ENCODE measurements at places on chromosomes 12 and 14.

DNA sequence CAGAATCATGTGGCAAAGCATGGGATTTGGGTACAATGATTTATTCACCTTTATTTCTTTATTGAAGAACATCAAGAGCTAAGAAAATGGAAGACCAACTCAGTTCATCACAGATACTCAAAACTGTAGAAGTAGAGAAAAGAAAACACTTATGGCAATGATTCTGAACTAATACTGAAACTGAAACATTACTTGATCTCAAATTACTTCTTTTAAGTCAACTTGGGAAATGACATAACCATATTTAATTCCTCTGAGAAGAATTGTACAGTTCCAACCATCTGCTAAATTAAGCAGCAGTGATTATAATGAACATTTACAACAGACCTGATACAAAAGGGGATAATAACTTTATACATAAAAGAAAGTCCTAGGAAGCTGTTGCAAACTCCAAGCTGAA, 466.5 kb downstream of the TMTC2 start:
- DNase-seq, result no peak

DNA sequence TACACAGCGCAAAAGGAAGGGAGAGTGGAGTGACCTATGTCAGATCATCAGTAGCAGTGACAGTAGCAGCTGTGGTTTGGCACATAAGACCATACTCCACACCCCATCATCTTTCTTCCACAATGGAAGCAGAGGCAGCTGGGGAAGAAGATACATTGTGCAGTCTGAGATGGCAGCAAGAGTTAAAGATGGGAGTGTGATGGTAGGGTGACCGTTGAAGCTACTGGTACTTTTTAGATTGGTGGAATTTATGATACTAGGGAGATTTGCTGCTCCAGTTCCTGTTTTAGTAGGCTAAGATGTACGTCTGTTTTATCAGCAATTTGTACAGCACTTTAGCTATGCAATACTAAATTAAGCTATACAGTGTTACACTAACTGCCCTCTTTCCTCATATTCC, 291.0 kb downstream of the FUT8 start:
- DNase-seq, result no peak

GRCh38 chr12:93122569-93123091, 193.5 kb upstream of the EEA1 start:
- no peak for DNase-seq

DNA sequence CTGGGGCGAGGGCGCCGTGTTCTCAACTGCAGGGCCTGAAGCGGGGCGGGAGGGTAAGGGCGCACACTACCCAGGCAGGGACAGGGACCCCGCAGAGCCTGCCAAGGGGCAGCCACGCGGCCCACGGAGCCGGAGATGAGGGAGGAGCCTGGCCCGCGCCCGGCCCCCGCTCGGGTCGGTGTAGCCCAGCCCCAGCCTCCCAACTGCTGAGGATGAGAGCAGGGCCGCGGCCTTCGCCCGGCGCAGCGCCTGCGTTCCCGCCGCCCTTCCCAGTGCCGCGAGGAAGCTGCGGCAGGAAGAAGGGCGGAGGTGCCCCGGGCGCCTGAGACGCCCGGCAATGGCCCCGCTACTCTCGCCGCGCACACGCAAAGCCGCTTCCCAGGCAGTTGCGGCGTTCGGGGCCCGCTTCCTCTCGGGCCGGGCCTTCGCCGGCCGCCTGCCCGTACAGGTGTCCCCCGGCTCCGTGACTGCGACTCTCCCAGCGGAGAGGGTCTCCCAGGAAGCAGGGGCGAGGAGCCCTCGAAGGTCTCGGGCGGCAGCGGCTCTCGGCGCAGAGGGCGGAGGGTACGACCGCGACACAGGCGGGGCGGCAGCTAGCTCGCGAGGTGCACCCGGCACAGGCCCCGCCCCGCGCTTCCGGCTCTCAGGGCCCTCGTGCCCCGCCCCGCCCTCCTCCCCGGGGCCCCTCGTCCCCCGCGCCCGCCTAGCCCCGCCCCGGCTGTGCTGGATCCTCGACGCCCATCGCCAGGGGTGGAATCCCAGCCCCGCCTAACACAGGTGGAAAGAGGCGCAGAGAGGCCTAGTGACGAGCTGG, 24.8 kb upstream of the YY1 start:
- DNase-seq, result peak; percentile 91

DNA sequence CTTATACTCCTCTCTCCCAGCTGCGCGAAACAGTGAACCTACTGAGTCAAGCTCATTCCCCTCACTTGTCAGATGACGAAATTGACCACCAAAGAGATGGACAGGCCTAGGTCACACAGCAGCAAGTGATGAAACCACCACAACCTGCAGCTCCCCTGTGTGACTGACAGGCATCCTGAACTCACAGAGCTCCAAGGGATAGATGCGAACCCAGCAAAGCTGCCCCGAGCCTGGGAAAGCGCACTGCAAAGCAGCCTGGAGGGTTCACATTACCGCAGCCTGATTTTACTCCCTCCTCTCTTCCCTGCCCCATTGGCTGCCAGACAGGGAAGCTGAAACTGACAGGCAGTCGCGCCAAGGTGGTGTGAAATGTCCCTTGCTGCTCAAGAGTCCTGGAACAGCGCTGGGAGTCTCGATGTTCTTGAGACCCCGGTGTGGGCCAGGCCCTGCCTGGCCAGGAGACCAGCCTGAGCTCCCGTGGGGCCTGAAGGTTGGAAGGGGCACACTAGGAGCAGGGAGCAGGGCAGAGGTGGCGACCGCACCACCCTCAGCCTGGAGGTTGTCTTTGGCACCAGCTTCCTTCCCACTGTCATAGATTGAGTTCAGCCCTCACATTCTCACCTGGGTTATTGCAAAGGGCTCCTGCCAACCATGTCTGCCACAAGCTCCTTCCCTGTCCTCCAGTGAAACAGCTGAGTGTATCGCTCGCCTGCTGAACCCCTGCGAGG, 36.3 kb downstream of the SNRNP35 start:
- no peak for DNase-seq

DNA sequence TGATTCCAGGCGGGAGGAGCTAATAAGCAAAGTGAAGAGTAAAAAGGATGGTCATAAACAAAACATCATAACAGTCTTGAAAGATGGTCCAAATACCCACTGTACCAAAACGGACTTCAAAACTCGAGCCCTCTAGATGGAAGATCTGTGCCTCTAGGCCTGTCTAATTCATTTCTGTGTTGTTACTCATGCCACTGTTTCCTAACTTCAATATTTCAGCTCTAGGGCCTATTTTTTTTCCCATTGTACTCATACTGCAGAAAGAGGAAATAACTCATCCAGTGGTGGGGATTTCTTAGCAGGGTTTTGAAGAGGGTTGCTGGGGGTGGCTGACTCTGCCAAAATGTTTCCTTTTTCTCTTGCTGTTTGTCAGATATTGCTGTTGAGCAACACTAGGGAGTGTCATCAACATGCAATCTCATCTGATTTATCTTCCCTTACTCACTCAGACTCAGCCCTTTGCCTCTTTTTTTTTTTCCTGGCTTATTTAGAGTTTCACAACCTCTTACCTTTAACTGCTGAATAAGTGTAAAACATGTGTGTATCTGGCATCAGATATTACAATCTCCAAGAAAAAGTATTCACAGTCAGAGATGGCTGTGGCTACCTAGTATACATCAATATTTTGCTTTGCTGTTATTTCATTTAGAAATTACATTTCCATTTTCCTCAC, 189.6 kb downstream of the DUSP6 start:
- peak; percentile 10 for DNase-seq

All from urothelium cell line (cell line).